Stimulated activated CD8-positive, alpha-beta memory T cell treated with anti-CD3 and anti-CD28 coated beads, Interleukin-7, amount 100 ng/mL, for 1 hour (primary cell): ENCODE measurements at places on chromosomes 6 and 20.

- no peak for DNase-seq
Measured at GRCh38 chr6:45801471-45802289, 214.0 kb downstream of the CLIC5 start.

DNA sequence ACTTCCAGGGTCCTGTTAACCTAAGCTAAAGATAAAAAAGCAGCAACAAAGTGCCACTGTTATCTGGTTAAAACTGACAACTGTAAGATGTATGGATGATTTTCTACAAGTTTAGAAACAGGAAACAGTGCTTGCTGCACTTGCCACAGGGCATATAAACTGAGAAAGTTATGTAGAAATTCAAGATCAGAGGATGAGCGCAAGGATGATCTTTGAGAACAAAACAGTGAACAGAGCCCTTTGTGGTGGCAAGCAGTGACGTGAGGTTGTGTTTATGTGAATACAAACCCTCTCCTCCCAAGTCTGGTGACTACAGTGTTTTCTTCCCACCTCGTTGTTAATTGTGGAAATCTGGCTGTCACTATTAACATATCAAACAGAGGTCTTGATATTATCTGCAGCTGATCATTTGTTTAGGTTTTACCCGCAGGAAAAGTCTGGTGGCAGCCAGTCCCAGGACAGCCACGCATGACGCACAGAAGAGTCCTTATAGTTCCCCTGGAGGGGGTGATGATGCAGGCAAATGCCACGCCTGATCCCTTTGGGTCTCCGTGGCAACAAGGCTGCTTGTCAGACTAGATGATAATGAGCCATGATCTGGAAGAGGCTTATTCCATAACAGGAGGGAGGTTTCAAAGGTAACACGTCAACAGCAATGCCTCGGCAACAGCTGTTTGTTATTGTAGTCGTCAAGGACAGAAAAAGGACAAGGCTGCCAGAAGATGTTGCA, 43.1 kb upstream of the TNFAIP3 start:
- DNase-seq, result peak; percentile 36

DNA sequence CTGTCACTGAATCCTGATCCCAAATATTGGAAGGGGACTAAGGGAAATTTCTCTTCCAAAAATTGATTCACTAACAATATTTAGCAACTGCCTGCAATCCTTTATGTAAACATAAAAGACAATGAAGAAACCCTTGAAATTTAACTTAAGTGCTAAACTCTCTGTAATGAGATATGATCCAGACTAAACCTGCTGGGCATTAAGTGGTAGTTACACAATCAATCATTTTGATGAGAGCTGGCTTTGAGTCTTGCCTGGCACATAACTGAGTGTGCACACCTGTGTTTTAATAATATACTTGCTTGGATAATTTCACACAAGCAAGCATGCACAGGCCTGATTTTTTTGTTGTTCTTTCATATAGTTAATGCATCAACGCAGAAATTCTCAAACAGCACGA, 9.8 kb upstream of the ZFP64 start:
- no peak for DNase-seq

GRCh38 chr6:169115632-169116031, 138.0 kb downstream of the THBS2 start:
- DNase-seq, result no peak

DNA sequence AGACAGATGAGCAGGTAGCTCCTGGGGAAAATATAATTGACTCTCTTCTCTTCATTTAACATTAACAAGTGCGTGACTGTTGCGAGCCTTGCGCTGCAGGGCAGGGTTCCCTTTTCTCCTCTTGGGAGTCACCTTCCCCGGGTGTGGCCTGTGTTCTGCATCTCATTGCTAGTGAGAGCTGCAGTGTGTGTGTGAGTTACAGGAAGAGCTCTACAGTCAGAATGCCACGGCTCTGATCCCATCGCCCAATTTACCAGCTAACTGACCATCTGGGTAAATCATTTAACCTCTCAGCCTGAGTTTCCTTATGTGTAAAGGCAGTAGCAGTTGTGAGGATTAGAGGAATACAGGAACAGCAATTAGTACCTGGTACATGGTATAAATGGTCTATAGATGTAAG, 106.8 kb upstream of the NUP153 start:
- DNase-seq, result no peak
